ENCODE measurements at places on chromosomes 12 and 14.

GRCh38 chr12:2324387-2324786, 271.6 kb downstream of the CACNA1C start:
- peak; percentile 93 for DNase-seq

DNA sequence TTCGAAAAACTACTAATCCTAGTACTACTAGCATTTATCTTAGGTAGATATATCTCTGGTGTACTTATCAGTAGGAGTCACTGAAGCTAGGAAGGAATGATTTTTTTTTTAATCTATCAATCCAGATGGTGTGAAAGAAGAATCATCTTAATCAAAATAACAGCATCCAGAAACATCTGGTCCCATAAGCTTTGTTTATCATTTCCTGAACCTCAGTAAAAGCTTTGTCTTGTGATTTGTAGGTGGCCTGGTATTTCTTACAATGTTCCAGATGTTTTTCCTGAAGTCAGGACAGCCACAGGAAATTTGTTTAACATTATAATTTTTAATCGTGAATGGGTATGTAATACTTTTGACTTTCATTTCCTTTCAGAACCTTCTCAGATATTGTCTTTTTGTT, 28.0 kb upstream of the LUM start:
- no peak for DNase-seq

DNA sequence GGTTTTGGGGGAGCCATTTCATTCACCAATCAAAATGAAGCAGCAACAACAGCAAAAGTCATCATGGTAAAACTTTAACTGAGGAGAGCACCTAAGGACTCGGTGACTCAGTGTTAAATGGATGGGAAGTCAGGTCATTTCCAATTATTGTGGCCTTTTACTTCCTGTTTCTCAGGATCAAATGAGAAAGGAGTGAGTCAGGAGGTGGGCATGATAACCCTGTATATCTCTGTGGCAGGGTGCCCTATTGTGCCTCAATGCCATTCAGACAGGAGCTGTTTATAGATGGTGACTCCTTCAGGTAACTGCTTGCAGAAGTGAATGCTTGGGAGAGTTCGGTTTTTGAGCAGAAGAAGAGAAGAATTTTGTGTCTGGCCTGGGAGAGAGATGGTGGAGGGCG, 135.5 kb upstream of the CPM start:
- no peak for DNase-seq

DNA sequence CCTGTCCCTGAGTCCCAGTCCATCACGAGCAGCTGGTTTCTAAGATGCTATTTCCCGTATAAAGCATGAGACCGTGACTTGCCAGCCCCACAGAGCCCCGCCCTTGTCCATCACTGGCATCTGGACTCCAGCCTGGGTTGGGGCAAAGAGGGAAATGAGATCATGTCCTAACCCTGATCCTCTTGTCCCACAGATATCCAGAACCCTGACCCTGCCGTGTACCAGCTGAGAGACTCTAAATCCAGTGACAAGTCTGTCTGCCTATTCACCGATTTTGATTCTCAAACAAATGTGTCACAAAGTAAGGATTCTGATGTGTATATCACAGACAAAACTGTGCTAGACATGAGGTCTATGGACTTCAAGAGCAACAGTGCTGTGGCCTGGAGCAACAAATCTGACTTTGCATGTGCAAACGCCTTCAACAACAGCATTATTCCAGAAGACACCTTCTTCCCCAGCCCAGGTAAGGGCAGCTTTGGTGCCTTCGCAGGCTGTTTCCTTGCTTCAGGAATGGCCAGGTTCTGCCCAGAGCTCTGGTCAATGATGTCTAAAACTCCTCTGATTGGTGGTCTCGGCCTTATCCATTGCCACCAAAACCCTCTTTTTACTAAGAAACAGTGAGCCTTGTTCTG, 41.6 kb downstream of the DAD1 start:
- DNase-seq: no peak

DNA sequence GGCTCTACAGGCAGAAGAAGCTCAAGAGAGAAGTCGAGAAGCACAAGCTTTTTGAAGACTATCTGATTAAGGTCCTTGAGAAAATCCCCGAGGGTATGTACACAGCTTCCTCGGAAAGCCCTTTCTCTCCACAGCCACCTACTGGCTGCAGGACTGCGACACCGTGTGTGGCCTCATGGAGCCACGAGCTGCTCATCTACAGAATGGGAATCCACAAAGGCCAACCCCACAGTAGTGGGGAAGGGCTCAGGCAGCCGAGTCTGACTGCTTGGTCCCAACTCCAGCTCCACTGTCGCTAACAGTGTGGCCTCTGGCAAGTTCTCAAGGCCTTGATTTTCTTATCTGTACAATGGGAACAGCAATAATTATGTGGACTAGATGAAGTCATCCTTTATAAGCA, 2.5 kb downstream of the CCDC197 start:
- no peak for DNase-seq

DNA sequence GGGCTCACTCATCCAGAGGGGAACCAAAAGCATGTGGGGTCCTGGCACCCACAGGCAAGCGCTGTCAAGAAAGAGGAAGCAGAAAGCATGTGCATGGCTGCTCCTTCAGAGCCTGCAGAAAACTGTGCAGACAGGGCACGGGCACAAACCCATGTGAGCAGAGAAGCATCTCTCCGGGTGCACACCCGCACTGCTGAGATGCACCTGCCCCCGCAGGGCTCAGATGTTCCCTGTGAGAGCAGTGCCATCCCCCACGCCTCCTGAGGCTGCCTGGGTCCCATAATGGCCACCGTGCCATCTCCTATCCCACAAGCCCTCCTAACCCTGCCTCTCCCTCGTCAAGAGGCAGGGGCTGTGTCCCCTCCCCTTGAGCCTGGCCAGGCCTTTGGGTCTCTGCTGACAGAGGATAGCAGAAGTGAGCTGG, 32.3 kb upstream of the INF2 start:
- DNase-seq: no peak

GRCh38 chr12:99752740-99753139, 105.2 kb downstream of the GARIN6 start:
- no peak for DNase-seq

DNA sequence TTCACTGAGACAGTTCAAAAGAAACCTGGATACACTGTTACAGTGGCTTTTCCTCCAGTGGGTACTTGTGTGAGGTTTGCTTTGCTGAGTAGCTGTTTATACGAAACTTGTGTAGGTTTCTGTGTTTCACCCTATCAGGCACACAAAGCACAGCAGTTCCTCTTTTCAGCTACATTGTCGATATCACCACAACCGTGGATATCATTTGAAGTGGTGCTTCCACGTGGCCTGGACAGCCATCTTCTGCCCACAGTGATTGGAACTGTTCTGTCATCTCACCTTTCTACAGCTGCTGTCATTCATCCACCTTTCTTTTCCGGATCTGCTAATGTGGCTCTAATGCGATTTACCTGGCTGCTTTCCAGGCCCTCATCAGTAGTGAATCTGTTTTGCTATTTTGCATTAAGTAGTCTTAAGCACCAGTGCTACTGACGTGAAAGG, 368.8 kb downstream of the SYT1 start:
- peak; percentile 77 for DNase-seq

Measured in NCI-H2081 (cell line).